GM12878 (cell line): ENCODE measurements at places on chromosomes 5 and 9. TPM values are rescaled to one million over a fixed set of nuclear protein-coding genes. Genes with fewer than 3 reads are reported as not detected.

DNA sequence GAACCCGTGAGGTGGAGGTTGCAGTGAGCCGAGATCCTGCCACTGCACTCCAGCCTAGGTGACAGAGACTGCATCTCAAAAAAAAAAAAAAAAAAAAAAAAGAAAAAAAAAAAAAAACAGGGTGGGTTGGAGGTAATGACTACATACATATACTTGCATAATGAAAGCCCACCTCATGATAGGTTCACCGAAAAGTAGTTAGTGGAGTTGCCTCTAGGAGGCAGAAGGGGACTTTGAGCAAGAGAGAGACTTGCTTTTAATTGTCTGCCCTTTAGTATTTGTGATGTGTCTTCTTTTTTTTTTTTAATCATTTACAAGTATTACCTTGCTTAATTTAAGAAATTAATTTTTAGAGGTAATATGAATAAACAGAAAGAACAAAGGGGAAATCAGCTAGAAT, 99.8 kb downstream of the PPARGC1B start:
- DNase-seq, result no peak
- H3K4me1 ChIP-seq, result peaks cover 8% of the 10 kb centered on the region
- no peaks in the 10 kb centered on the region for H3K27me3 ChIP-seq
- H3K36me3 ChIP-seq, result peaks cover 7% of the 10 kb centered on the region; the same call in 1 of the 2 replicates

- no peaks in the 10 kb centered on the region for H3K4me1 ChIP-seq
- no peak for DNase-seq
- no peaks in the 10 kb centered on the region for H3K27me3 ChIP-seq
- H3K27ac ChIP-seq, result no peak overlapping the region
- H3K4me3 ChIP-seq, result no peak overlapping the region
- H3K36me3 ChIP-seq, result no peaks in the 10 kb centered on the region
Observed at GRCh38 chr9:126128494-126129142, 198.0 kb upstream of the MVB12B start.

DNA sequence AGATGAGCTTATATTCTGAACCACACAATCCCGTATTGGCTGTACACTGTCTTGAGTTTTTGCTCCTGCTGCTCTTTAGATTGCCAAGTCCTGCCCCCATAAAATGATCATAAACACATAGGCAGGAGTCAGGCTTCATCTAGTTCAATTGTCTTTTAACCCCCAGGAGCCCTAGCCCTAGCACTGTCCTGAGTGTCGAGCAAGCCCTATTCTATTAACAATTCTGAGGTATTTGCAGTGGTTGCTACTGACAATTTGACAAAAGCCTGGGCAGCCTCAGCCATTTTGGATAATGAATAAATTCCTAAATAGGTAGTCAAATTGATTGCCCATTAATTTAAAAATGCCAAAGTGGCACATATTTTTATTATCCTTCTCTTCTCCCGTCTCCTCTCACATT, 257.2 kb downstream of the YTHDC2 start:
- no peaks in the 10 kb centered on the region for H3K4me1 ChIP-seq
- H3K36me3 ChIP-seq, result no peaks in the 10 kb centered on the region
- H3K27me3 ChIP-seq, result no peaks in the 10 kb centered on the region
- no peak overlapping the region for H3K4me3 ChIP-seq

GRCh38 chr9:121153642-121154041, 48.0 kb downstream of the RAB14 start:
- H3K36me3 ChIP-seq, result peaks cover 11% of the 10 kb centered on the region
- no peak overlapping the region for H3K27ac ChIP-seq

GRCh38 chr9:87849144-87849758, 33.4 kb upstream of the SPATA31E1 start:
- H3K27me3 ChIP-seq, result no peaks in the 10 kb centered on the region
- no peaks in the 10 kb centered on the region for H3K36me3 ChIP-seq
- H3K27ac ChIP-seq, result no peak overlapping the region
- H3K4me3 ChIP-seq, result no peak overlapping the region
- no peaks in the 10 kb centered on the region for H3K4me1 ChIP-seq

DNA sequence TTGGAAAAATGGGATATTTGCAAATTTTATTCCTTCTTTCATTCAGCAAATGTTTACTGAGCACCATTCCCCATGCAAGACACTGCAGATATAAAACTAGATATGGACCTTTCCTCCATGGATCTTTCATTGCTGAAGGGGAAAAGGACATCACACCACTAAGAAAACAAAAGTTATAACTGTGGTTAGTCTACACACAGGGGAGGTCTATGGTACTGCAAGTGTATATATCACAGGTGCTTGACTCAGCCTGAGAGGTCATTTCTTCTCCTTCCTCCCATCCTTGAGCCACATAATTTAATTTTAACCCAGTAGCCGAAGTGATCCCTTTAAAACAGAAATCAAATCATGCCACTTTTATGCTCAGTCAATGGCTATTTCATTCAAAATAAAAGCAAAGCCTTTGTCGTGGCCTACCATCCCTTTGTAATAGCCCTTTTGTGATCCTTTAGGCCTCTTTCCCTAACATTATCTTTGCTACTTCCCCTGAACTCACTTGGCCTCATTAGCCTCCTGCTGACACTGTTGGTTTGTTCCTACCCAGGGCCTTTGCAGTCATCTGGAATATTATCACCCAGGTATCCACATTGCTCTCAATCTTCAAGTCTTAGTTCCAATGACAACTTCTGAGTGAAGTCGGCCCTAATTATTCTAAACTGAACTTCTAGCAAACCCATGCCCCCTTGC, 213.2 kb downstream of the GABRB2 start:
- no peak overlapping the region for H3K27ac ChIP-seq
- H3K4me3 ChIP-seq, result no peak overlapping the region
- H3K27me3 ChIP-seq, result no peaks in the 10 kb centered on the region
- H3K4me1 ChIP-seq, result no peaks in the 10 kb centered on the region

DNA sequence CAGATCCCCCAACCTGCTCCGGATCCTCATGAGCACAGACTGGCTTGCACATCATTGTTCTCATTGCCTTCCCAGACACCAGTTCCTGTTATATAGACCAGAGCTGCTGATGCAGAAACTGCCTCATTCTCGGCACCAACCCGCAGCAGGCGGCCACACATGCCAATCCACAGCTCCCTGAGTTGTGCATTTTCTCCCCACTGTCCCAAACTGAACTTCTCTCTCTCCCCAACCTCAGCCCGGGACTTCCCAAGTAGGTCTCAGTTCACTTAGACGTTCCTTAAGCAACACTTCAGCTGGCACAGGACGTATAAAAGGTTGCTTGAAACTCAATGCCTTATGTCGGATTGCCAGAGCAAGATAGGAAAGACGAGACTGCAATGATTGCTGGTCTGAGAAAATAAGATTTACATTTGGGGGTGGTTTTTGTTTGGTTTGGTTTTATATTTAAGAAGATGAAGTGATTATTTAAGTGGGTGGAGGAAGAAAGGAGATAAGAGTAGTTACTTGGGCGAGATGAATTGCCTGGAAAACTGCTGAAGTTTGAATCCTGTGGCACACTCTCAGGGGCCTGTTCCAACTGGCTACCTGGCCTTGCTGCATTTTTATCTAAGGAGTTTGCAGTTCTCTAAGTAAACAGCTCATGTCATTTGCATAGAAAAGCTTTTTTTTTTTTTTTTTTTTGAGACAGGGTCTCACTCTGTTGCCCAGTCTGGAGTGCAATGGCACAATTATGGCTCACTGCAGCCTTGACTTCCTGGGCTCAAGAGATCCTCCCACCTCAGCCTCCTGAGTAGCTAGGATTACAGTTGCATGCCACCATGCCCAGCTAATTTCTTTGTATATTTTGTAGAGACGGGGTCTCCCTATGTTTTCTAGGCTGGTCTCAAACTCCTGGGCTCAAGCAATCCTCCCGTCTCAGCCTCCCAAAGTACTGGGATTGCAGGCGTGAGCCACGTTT, 155.4 kb downstream of the GOLPH3 start:
- no peak overlapping the region for H3K4me3 ChIP-seq
- peaks cover 4% of the 10 kb centered on the region for H3K4me1 ChIP-seq
- no peaks in the 10 kb centered on the region for H3K27me3 ChIP-seq
- H3K36me3 ChIP-seq, result no peaks in the 10 kb centered on the region
- no peak for DNase-seq

DNA sequence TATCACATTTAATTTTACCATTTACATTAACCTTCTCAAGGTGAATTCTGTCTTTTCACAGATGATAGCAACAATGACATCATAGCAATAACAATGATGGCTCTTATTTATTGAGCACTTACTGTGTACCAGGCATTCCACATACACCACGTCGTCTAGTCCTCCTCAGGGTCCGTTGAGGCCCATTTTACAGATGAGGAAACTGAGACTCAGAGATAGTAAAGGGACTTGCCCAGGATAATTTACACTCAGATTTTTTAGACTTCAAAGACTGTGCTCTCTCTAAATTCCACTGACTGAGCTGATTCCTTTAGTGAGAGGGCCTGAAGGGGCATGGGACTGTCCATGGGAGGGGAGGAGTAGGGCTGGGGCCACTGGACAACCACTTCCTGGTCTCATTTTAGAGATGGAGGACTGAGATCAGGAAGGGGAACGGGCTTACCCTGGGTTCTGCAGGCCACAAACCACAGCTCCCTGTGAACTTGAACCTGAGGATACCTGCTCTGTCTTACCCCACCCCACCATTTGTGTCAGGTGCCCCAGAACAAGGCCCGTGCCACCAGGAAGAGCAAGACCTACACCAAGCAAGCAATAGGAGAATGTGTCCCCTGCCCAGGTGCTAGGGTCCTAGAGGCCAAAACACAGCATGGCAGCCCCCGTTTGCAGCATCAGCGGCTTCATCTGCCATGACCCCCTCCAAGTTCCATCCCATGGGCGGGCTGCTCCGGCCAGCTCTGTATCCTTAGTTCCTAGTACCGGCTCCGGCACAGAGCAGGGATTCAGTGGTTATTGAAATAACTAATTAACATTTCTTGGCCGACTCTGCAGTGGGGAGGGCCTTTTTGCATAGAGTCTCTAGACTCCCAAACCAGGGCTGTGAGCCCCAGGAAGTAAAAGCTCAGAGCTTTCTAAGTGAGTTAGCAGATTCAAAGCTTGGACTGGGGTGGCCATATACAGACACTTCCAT, 96.6 kb downstream of the RGS3 start:
- H3K4me1 ChIP-seq, result peaks cover 8% of the 10 kb centered on the region
- no peak for DNase-seq
- H3K36me3 ChIP-seq, result peaks cover 14% of the 10 kb centered on the region

The SYNPO gene
- 21.0 and 21.8 TPM in 2 replicates for total RNA-seq

- no peaks in the 10 kb centered on the region for H3K27me3 ChIP-seq
- H3K4me1 ChIP-seq, result no peaks in the 10 kb centered on the region
- no peak overlapping the region for H3K4me3 ChIP-seq
- no peak overlapping the region for H3K27ac ChIP-seq
- H3K36me3 ChIP-seq, result no peaks in the 10 kb centered on the region
- no peak for DNase-seq
Observed at GRCh38 chr5:42858687-42859086, 47.0 kb upstream of the SELENOP start.

The NUTM2F gene
- not detected in 2 replicates for total RNA-seq

DNA sequence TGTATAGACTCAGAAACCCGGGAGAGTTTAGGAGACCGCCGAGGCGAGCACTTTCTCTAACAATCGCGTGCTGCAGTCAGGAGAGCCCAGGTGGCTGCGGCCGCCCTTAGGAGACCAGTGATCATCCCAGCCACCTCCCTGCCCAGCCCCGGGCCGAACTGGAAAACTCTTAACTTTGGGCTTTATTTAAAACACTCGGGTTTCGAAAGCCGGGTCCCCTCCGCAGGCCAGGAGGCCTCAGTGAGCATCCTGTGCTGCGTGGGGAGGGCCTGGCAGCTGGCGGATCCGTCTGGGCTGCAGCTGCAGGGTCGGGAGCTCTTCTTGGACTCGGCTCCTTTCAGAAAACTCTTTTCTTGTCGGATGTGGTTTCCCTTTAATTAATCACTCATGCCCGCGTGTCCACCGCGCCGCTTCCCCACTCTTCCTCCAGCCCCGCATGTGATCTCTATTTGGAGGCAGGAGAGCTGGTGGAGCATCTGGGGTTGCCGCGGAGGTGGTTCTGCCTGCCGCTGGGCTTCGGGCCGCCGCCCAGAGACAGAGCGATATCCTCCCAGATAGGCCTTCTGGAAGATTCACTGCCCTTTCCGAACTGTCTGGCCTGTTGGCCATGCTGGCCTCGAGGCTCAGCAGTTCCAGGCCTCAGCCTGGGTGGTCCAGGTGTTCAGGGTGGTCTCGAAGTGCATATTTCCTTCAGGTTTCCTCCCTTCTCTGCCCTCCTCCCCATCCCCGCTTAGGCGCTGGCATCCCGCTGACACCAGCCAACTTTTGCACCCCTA, 59.5 kb downstream of the TMEM174 start:
- peaks cover 13% of the 10 kb centered on the region for H3K27me3 ChIP-seq
- DNase-seq, result no peak
- no peak overlapping the region for H3K4me3 ChIP-seq
- no peaks in the 10 kb centered on the region for H3K36me3 ChIP-seq
- H3K27ac ChIP-seq, result no peak overlapping the region
